Smooth muscle cell of the brain vasculature (primary cell): ENCODE measurements at places on chromosomes 5 and 9.

DNA sequence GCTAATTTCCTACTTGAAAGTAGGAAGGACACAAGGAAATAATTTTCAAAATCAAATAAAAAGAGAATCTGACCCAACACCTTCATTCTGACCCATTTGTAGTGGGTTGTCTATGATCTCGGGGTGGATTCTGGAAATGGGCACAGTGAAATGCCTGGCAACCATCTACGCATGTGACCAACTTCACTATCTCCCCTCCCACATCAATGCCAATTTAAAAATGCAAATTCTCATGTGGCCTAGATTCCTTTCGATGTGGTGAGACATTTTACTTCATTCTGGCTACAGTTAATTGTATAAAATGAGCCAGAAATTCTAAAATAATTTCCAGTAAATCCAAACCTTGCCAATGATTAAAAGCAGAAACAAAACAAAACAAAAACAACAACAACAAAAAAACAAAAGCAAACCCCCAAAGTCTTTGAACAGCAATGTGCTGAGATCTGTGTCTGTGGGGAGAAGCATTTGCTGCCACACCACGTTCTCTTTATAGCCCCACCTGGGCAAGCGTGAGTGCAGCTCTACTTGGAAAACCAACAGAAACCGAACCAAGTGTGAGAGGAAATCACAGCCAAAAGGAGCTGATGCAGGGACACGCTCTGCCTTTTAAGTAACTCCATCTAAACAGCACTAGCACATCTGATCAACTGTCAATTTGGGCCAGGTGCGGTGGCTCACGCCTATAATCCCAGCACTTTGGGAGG lies 59.0 kb downstream of the USP20 start:
- DNase-seq = no peak

DNA sequence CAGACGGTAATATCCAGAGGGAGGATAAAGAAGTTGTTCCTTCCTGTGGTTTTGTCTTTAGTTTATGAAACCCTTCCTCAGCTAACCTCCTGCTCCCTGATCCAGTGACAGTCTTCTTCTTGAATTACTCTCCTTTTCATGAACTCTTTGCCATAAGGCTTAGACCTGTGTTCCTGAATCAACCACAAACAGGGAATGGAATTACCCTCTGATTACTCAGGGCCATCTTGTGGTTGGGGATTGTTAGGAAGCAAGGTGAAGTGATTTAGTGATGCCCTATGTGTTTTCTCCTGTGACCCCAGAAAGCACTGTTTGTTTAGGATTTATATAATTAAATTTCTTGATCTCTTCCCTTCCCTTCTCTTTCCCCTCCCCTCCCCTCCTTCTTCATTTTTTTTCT lies 409.1 kb downstream of the TAF11L14 start:
- no peak for DNase-seq

DNA sequence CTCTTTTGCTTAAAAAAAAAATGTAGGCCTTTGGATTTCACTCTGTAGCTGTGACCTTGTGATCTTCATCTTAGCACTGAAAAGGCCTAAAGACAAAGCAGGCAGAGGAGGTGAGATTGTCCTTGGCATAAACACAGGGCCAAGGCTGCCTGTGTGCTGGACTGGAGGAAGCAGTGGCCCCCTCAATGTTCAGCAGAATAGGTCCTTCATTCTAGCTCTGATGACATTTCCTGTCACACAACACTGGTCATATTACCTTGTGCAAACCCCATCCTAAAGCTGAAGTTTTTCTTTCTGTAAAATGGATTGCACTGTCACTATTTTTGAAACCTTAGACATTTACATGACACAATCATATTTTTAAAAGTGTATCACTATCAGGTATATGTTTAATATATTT lies 147.4 kb downstream of the INSYN2B start:
- no peak for DNase-seq

DNA sequence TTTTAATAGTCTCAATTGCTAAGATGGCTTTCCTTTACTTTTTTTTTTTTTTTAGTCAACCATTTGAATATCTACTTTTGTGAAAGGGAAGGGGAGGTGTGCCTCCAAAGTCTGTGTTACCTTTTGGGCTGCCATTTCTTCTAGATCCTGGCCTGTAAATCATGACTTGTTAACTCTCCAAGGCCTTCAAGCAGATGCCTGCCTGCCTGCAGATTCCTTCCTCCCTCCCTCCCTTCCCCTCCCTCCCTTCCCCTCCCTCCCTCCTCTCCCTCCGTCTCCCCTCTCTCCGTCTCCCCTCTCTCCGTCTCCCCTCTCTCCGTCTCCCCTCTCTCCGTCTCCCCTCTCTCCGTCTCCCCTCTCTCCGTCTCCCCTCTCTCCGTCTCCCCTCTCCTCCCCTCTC lies 73.1 kb downstream of the COMMD10 start:
- no peak for DNase-seq

- no peak for DNase-seq
Measured at GRCh38 chr5:110879675-110880074, 140.9 kb downstream of the SLC25A46 start.

- no peak for DNase-seq
Measured at GRCh38 chr5:72355706-72356299, 35.6 kb downstream of the PTCD2 start.

GRCh38 chr5:6729386-6730310 lies 16.4 kb downstream of the TENT4A start:
- no peak for DNase-seq

DNA sequence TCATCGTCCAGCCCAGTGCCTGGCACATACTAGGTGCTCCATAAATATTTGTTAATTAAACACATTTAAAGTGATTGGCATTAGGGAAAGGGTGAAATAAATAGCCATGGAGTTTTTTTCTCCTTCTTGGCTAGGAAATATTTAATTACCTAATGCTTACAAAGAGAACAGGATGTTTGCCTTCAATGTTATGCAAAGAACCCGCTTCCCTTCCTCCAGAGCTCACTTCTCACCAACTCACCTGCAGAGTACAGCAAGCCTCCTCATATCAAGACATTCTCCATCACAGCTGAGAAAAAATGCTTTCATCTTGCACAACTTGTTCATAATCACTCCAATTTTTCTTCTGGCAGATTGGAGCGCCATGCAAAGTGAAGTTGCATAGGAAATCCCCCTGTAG lies 161.7 kb upstream of the STK32A start:
- DNase-seq = no peak

GRCh38 chr5:178068293-178068692 lies 45.0 kb upstream of the N4BP3 start:
- no peak for DNase-seq

GRCh38 chr9:35903049-35903448 lies 3.0 kb upstream of the HRCT1 start:
- DNase-seq = peak; percentile 44

DNA sequence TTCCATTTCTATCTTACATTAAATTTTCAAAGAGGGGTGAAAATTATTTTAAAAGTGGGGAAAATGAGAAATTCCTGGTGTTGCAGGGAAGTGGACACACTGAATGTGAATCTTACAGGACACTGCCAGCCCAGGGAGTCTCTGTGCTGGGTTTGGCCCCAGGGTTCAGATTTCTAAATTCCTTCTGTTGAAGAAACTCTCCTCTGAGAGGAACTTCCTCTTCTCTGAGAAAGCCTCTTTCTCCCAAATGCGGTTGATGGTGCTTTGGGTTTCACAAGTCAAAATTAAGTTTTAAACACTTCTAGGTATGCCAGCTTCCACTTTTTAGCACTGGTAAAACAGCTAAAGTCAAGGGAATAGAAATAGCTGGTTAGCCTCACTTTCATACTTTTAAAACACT lies 317.9 kb upstream of the ITGA1 start:
- no peak for DNase-seq

- DNase-seq = no peak
Measured at GRCh38 chr5:149735066-149735465, 5.0 kb downstream of the PPARGC1B start.

GRCh38 chr5:40442346-40442745 lies 237.4 kb upstream of the PTGER4 start:
- DNase-seq = peak; percentile 77

DNA sequence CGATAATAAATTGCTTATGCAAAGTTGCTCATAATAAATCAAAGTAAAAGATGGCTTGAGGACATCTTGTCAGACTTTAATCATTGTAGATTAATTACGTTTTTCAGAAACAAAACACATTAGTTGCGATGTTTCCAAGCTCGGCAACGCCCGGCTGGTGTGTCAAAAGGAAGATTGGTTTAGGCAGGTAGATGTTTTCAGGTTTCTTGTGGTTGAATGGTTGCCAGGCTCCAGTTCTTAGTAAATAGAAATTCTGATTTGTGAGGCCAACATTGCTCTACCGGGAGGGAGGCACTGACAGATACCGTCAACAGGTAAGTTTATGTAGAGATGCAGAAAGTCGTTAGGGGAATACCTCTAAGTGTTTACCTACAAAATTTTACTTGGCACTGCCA lies 280.3 kb downstream of the NPR3 start:
- DNase-seq = no peak

- DNase-seq = no peak
Measured at GRCh38 chr5:179738742-179739141, 6.1 kb downstream of the MAML1 start.

DNA sequence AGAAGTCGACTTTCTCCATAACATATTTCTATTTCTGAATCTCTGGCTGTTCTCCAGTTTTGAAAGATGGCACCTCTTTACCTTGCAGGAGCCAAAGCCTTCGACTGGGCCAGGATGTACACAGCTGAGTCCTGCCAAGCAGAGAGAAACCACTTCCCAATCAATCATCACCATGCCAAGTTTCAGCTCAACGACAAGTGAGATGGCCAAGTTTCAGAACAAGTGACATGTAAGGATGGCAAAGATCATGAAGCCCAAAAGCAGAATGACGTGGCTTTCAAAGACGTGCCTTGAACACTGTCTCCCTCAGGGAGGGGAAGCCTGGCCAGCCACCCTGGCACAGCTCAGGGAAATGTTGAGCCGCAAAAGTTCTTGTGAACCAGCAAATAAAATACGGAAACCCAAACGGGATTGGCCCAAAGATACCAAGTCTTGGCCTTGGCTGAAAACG lies 17.7 kb downstream of the STK10 start:
- no peak for DNase-seq

- DNase-seq = peak; percentile 46
Measured at GRCh38 chr9:28073270-28073669, 500.0 kb upstream of the C9orf72 start.

DNA sequence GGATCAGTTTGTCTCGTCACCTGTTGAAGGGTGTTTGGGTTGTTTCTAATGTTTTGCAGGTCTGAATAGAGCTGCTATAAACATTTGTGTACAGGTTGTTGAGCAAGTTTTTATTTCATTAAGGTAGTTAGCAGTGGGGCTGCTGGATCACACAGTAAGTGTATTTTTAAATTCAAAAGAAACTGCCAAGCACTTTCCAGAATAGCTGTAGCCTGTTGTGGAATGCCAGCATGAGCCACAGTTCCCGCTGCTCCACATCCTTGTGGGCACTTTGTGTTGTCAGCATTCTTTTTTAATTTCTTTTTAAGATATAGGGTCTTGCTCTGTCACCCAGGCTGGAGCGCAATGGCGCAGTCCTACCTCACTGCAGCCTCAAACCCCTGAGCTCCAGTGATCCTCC lies 14.5 kb downstream of the FBXW5 start:
- no peak for DNase-seq

DNA sequence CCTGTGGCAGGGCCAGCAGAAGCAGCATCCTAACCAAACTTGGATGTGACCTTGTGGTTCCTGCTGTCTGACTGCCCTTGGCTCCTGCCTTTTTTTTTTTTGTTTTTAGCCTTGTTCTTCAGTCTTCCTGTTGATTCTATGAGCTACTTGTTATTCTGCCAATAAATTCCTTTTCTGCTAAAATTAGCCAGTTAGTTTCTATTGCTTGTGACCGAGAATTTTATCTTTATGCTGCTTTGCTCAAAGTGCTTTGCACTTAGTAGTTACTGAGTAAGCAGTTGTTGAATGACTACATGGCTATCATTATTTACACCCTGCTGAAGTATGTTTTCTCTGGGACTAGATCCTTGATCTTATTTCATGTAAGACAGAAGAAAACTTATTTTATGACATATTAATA lies 20.8 kb upstream of the ATG10 start:
- no peak for DNase-seq

GRCh38 chr9:131590449-131590848 lies 45.1 kb downstream of the PRRT1B start:
- no peak for DNase-seq

GRCh38 chr9:1013021-1013420 lies 36.6 kb downstream of the DMRT3 start:
- DNase-seq = no peak

DNA sequence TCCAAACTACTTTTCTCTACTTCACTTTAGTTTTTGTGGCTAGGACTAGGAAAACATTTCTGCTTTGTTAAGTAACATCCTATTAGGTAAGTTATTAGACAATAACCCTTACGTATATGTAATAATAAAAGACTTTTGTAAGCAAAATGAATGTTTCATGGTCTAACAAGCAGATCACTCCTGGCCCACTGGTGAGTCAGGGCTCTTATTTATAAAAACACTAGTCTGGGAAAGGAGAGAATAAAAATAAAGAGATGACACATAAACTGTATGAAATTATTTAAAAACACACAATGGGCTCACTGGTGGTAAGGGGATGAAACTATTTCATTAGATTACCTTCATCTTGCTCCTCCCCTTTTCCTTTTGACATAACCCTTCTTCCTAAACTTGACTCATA lies 2212.2 kb upstream of the ACO1 start:
- DNase-seq = no peak

DNA sequence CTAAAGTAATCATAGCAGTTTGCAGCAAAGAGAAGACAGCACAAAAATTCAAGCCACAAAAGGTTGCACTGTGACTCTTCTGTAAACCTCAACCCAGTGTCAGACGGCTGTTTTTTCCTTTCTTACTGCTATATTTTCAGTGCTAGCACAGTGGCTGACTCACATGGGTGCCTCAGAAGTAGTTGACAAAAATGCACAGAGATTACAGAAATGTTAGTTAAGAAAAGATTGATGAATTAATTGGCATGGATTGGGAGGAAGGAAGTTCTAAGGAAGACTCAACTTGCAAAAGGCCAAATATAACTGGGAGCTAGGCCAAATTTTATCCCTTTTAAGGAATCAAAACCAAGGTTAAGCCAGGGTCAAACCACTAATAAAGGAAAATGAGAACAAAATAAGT lies 43.7 kb upstream of the ITGA1 start:
- no peak for DNase-seq

- DNase-seq = no peak
Measured at GRCh38 chr9:34741628-34742027, 31.7 kb upstream of the CCL21 start.

GRCh38 chr5:32059761-32060530 lies 114.2 kb downstream of the GOLPH3 start:
- DNase-seq = no peak

GRCh38 chr9:97761056-97761598 lies 64.0 kb upstream of the XPA start:
- no peak for DNase-seq

GRCh38 chr5:88683506-88684135 lies 199.4 kb downstream of the MEF2C start:
- DNase-seq = no peak
